ENCODE measurements at places on chromosomes 13 and 19.

- no peak for DNase-seq
Measured at GRCh38 chr19:34989298-34989697, 10.8 kb upstream of the GRAMD1A start.

DNA sequence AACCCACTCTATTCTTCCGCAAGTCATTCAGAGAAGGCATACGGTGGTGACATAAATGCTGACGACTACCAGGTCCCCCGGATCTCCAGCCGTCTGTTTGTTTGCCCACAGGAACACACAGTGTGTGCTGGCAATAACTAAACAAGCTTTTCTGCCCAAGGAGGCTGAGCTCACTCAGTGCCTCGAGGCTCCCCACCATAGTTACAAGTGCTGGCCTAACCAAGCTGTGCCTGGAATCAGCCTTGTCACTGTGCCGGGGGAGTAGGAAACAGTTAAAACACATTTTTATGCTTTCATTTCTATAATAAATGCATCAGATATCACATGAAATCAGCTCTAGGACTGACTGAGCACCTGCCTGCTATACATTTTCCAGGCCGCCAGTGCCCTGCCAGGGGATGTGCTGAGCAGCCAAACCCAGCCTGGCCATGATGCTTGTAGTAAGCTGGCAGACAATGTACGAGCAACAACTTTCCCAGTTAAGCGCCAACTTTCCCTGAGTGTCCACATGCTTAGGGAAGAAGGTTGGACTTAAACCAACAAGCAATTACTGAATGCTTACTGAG lies 28.1 kb downstream of the BRD4 start:
- no peak for DNase-seq

GRCh38 chr19:406135-406781 lies 2.7 kb downstream of the C2CD4C start:
- DNase-seq = no peak

- DNase-seq = no peak
Measured at GRCh38 chr13:27038323-27038722, 133.3 kb downstream of the USP12 start.

- DNase-seq = peak; percentile 20
Measured at GRCh38 chr13:29924482-29925350, 74.3 kb upstream of the UBL3 start.

DNA sequence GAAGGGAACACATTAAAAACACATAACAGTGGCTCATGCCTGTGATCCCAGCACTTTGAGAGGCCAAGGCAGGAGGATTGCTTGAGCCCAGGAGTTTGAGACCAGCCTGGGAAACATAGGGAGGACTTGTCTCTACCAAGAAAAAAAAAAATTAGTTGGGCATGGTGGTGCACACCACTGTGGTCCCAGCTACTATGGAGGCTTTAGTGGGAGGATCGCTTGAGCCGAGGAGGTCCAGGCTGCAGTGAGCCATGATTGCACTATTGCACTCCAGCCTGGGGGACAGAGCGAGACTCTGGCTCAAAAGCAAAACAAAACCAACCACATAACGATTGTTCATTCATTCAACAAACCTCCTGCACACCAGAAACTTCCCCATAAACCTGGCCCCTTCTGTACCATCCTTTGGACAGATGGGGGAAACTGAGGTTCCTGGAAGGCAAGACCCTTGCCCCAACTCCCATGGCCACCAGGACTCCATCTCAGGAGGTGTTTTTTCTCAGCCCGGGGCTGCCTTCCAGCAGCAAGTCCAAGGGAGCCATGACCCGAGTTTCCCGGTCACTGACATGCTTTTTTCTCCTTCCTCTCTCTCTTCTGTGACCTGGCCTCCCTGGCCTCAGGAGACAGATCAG lies 4.3 kb downstream of the FOSB start:
- no peak for DNase-seq

GRCh38 chr19:45484273-45484945 lies 12.4 kb downstream of the RTN2 start:
- DNase-seq = no peak

DNA sequence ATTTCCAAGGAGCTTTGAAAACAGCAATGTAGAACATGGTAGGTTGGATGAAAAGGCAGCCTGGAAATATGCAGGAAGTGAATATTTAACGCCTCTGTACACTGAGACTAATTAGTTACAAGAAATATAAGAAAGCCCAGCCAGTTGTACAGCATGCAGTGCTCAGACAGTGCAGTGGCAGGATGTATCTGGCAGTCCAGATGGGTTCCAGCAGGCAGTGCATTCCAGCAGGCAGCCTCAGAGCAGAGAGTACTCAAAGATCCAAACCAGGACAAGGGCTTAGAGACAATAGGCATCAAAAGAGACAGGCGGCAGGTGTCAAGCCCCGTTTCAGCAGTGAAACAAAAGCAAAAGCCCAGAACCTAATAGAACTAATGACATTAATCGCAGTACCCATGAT lies 2776.3 kb downstream of the PCDH9 start:
- DNase-seq = peak; percentile 28

- DNase-seq = no peak
Measured at GRCh38 chr13:55517312-55517711, 1623.4 kb upstream of the PRR20A start.

GRCh38 chr13:79405501-79405830 lies 589 bp downstream of the RBM26 start:
- DNase-seq = no peak

DNA sequence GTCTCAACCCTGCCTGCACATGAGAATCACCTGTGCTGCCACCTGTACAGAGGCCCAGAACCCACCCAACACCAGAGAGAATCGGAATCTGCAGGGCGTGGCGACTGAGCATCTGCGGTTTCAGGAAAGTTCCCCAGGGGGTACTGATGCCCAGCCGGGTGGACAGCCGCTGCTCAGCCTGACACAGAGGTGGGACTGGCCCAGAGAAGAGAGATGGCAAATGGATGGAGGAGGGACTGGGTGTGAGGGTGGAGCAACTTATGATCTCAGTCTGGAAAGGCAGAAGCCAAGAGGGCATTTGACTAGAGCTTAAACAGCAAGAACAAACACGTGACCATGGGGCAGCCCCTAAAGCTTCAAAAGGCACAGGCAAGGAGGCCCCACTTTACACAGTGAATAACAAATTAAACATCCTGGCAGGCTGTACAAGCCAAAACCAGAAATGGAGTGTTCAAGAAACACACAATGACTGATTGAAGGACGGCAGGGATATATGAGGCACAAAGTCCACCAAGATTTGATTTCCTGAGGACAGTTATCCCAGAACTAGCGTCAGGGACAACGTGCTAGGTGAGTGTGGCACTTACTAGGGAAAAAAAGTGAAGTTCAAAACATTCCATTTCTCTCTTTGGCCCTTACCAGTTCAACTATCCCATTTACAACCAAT lies 3.1 kb downstream of the RANBP3 start:
- no peak for DNase-seq

- DNase-seq = no peak
Measured at GRCh38 chr19:49361438-49362047, 673 bp downstream of the TEAD2 start.

- DNase-seq = no peak
Measured at GRCh38 chr19:7863971-7864689, 10.1 kb downstream of the PRR36 start.

GRCh38 chr19:10251792-10252694 lies at the start of gene MRPL4:
Gene MRPL4 (plus strand): TSS chr19:10252214. CDS start chr19:10252254, 40 bp downstream.
- peak; percentile 93 for DNase-seq

- DNase-seq = no peak
Measured at GRCh38 chr13:45295536-45295935, 45.4 kb downstream of the TPT1 start.
